ENCODE measurements at places on chromosomes 3 and 15.
A peak's percentile ranks its signal among the peaks of the same experiment; 100 is the strongest.

DNA sequence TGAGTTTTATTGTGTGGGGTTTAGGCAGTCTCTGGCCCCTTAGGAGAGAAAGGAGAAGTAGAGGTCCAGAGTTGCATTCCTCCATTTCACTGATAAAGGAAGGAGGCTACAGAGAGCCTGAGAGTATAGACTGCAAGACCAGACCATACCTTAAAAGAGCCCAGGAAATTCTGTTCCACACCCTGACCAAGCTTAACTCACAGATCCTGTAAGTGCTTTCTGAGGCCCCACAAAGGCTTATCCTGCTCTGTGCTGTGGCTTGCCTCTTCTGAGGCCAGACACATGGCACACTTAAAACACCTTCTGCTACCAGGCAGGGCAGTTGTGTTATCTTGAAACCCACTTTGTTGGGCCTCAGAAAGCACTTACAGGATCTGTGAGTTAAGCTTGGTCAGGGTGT, 39.2 kb upstream of the LEKR1 start:
- DNase-seq: no peak
- H3K4me1 ChIP-seq: peaks cover 29% of the 10 kb centered on the region
- H3K27ac ChIP-seq: no peak overlapping the region
- H3K36me3 ChIP-seq: peaks cover 20% of the 10 kb centered on the region

- H3K27ac ChIP-seq: no peak overlapping the region
- DNase-seq: no peak
- H3K4me3 ChIP-seq: no peak overlapping the region
- H3K4me1 ChIP-seq: peaks cover 15% of the 10 kb centered on the region
- H3K36me3 ChIP-seq: no peaks in the 10 kb centered on the region
Observed at GRCh38 chr3:17759901-17760300, 17.5 kb upstream of the TBC1D5 start.

GRCh38 chr3:123365450-123366143, 83.3 kb downstream of the ADCY5 start:
- no peak for DNase-seq
- H3K27ac ChIP-seq: no peak overlapping the region
- peaks cover 4% of the 10 kb centered on the region for H3K27me3 ChIP-seq
- H3K4me3 ChIP-seq: no peak overlapping the region

- H3K36me3 ChIP-seq: peaks cover 48% of the 10 kb centered on the region
- peaks cover 1% of the 10 kb centered on the region for H3K4me1 ChIP-seq
- H3K4me3 ChIP-seq: no peak overlapping the region
- H3K27me3 ChIP-seq: no peaks in the 10 kb centered on the region
- DNase-seq: no peak
- H3K27ac ChIP-seq: no peak overlapping the region
Observed at GRCh38 chr15:40204100-40204499, 34.8 kb upstream of the PAK6 start.

- H3K27me3 ChIP-seq: no peaks in the 10 kb centered on the region
- peaks cover 52% of the 10 kb centered on the region for H3K4me1 ChIP-seq
- no peak overlapping the region for H3K4me3 ChIP-seq
- DNase-seq: no peak
- H3K27ac ChIP-seq: no peak overlapping the region
Observed at GRCh38 chr15:92100301-92100700, 246.8 kb downstream of the SLCO3A1 start.

DNA sequence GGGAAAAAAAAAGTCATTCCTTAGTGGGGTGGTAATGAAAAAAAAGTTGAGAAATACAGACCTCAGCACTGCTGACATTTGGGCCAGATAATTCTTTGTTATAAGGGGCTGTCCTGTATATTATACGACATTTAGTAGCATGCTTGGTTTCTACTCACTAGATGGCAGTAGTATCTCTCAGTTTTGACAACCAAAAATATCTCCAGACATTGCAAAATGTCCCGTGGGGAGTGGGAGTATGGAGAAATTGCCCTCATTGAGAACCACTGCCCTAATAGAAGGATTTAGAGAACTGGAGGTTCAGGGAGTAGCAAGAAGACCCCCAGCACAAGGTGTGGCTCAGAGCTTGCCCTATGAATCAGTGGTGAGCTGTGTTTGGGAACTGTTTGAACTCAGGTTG, 28.6 kb upstream of the TEX264 start:
- H3K27me3 ChIP-seq: no peaks in the 10 kb centered on the region
- peaks cover 64% of the 10 kb centered on the region for H3K36me3 ChIP-seq
- no peak overlapping the region for H3K27ac ChIP-seq
- no peaks in the 10 kb centered on the region for H3K4me1 ChIP-seq
- no peak overlapping the region for H3K4me3 ChIP-seq

DNA sequence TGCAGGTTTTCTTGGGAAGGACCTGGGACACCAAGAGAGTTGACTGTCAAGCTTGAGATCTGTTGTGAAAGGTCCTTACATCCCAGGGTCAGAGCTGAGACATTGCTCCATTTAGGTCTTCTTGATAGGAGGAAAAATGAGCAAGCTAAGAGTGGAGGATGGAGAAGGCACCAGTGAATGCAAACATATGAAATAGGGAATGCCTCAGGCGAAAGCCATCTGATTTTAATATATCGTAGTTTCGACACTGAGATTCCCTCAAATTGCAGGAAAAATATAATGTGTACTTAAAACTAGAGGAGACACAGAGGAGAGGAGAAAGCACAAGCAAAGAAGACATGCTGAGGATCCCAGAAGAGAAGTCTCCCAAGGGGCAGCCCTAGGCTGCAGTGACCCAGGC, 85.5 kb downstream of the TM4SF4 start:
- DNase-seq: no peak
- H3K27ac ChIP-seq: no peak overlapping the region
- no peaks in the 10 kb centered on the region for H3K36me3 ChIP-seq
- no peaks in the 10 kb centered on the region for H3K4me1 ChIP-seq
- H3K27me3 ChIP-seq: peaks cover 5% of the 10 kb centered on the region

DNA sequence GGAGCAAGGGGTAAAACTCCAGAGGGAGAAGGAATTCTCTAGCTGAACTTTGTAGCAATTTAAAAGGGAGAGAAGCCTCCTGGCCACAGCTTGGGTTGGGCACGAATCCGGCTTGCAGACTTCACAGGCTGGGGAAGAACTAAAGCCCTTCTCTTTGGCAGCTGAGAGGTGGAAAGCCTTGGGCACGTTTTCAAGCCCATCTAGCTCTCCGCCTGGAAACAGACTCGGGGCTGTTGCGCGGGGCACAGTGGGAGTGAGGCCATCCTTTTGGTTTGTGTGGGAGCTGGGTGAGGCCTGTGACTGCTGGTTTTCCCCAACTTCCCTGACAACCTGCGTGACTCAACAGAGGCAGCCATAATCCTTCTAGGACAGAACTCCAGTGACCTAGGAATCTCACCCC, 295.7 kb upstream of the ROBO1 start:
- H3K27me3 ChIP-seq: no peaks in the 10 kb centered on the region
- no peaks in the 10 kb centered on the region for H3K36me3 ChIP-seq
- no peak overlapping the region for H3K27ac ChIP-seq
- H3K4me3 ChIP-seq: no peak overlapping the region
- no peaks in the 10 kb centered on the region for H3K4me1 ChIP-seq
- no peak for DNase-seq

DNA sequence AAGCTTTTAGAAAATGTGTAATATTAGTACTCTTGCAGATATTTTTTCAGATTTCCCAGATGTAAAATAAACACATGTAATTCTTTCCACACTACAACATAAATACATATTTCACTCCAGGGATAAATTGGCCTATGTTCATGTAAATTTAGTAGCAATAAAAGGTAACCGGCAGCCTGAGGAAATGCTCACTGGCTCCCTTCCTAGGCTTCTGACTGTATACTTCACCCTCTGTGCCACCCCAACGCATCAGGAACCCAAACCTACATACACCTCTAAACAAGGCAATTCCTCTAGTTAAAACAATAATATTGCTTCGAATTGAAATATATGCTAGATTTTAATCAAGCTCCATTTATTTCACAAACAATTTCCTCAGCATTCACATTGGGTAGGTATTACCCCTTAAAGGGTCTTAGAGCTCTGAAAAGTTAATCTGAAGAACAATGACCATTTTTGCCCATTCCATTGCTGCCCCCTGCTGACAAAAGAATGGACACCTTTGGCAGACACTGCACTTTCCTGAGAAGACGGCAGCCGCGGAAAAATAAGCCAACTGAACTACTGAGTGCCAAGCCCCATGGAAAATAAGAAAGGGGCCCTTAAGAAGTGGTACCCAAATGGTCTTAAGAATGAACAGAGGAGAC, 212.5 kb downstream of the OSBPL10 start:
- peak; percentile 76 for DNase-seq
- no peak overlapping the region for H3K27ac ChIP-seq
- no peaks in the 10 kb centered on the region for H3K27me3 ChIP-seq
- no peaks in the 10 kb centered on the region for H3K36me3 ChIP-seq
- no peak overlapping the region for H3K4me3 ChIP-seq

- H3K27me3 ChIP-seq: peaks cover 41% of the 10 kb centered on the region
- no peaks in the 10 kb centered on the region for H3K4me1 ChIP-seq
- H3K36me3 ChIP-seq: no peaks in the 10 kb centered on the region
- no peak overlapping the region for H3K27ac ChIP-seq
Observed at GRCh38 chr15:34759992-34760391, 5.2 kb upstream of the GJD2 start.

GRCh38 chr3:50300681-50301254, 1.6 kb upstream of the HYAL3 start:
- peak overlapping the region; percentile 98 for H3K4me3 ChIP-seq
- H3K36me3 ChIP-seq: peaks cover 5% of the 10 kb centered on the region
- H3K27ac ChIP-seq: peak overlapping the region; percentile 99
- DNase-seq: no peak

DNA sequence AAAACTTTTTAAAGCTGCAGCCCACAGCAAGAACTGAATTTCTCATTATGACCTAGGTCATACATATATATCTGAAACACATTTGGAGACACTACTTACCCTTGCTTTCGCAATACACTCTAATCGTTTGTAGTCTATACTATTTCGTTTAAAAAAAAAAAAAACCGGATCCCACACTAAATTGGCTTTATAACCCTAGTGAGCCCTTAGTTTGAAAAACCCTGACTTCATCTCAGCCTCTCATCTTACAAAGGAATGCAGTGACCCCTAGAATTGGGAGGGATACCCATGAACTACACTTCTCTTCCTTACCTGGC, 4.2 kb downstream of the RARRES1 start:
- H3K4me1 ChIP-seq: peaks cover 30% of the 10 kb centered on the region
- no peak overlapping the region for H3K27ac ChIP-seq
- no peaks in the 10 kb centered on the region for H3K36me3 ChIP-seq
- H3K4me3 ChIP-seq: no peak overlapping the region

GRCh38 chr3:101202640-101203039, 117.7 kb downstream of the IMPG2 start:
- no peak overlapping the region for H3K4me3 ChIP-seq
- no peak for DNase-seq
- no peak overlapping the region for H3K27ac ChIP-seq
- H3K27me3 ChIP-seq: peaks cover 21% of the 10 kb centered on the region

GRCh38 chr3:45538641-45538986, 55.9 kb upstream of the LIMD1 start:
- no peak overlapping the region for H3K27ac ChIP-seq
- H3K4me3 ChIP-seq: no peak overlapping the region
- H3K4me1 ChIP-seq: no peaks in the 10 kb centered on the region
- no peaks in the 10 kb centered on the region for H3K27me3 ChIP-seq

DNA sequence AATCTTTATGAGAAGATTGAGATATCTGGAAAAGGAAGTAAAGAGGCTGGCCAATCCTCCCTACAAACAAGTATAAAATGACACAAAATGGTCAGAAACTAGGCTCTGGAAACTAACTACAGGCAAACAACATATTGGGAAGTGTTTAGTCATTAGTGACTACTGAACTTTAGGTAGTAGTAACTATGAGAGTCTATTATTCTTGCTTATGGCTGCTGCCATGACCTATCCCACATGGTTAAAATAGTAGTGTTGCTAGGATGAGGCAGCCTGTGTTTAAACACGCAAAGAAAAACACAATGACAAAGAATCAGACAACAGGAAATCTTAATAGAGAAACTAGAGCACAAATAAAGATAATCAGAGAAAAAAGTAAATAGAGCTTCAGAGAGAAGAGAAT, 67.9 kb downstream of the RFX7 start:
- no peak overlapping the region for H3K4me3 ChIP-seq
- peaks cover 5% of the 10 kb centered on the region for H3K4me1 ChIP-seq
- H3K36me3 ChIP-seq: peaks cover 34% of the 10 kb centered on the region
- no peaks in the 10 kb centered on the region for H3K27me3 ChIP-seq
- H3K27ac ChIP-seq: no peak overlapping the region

- H3K27me3 ChIP-seq: no peaks in the 10 kb centered on the region
- H3K4me3 ChIP-seq: no peak overlapping the region
- peaks cover 2% of the 10 kb centered on the region for H3K4me1 ChIP-seq
- no peak for DNase-seq
- H3K36me3 ChIP-seq: peaks cover 8% of the 10 kb centered on the region
Observed at GRCh38 chr3:136545664-136546268, 206.4 kb downstream of the STAG1 start.

DNA sequence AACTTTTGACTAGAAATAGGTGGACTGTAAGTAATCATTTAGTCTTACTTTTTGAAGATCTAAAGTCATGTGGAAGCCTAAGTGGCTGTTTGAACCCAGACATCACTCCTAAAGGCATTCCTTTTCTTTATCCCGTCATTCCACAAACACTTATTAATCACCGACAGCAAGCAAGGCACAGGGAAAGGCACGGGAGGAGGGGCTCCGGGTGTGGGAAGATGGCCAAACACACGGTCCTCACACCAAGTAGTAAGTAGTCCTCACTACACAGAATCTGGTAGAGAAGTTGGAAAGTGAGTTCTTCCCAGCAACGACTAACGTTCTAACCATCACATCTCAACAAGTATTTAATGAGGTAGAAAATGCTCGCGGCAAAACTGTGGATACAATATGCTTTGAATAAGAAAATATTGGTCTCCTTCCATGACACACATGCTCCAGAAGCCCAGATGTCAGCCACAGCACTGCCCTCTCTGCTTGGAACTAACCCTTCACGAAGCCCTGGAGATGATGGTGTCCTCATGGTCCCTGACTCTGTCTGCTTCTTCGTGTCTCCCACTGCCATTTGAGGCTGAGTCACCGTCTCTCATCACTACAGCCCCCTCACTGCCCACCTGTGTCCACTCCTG, 202.2 kb downstream of the OPA1 start:
- no peaks in the 10 kb centered on the region for H3K36me3 ChIP-seq
- no peak for DNase-seq
- H3K27me3 ChIP-seq: peaks cover 55% of the 10 kb centered on the region
- H3K4me3 ChIP-seq: no peak overlapping the region
- no peak overlapping the region for H3K27ac ChIP-seq
- peaks cover 4% of the 10 kb centered on the region for H3K4me1 ChIP-seq

DNA sequence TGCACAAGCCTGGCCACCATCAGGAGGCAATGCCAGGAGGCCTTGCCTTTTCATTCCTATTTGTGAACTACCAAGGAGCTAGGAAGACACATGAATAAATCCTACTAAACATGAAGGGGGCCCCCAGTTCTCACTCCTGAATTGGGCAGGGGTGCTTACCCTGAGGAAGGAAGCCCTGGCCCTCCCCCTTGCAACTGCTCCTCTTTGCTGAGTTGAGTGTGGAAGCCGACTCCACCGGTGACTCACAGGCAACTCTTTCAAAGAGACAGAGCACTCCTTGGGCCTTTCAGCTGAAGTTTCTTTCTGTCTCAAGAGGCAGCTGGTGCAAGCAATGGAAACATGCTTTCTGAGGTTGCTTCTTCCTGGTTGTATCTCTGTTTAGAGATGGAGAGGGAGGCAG, 1.7 kb downstream of the GABRG3 start:
- no peak overlapping the region for H3K27ac ChIP-seq
- H3K27me3 ChIP-seq: peaks cover 28% of the 10 kb centered on the region
- no peak overlapping the region for H3K4me3 ChIP-seq
- H3K4me1 ChIP-seq: no peaks in the 10 kb centered on the region
